Activated CD4-positive, CD25-positive, alpha-beta regulatory T cell (primary cell): ENCODE measurements at places on chromosomes 11 and 22.

DNA sequence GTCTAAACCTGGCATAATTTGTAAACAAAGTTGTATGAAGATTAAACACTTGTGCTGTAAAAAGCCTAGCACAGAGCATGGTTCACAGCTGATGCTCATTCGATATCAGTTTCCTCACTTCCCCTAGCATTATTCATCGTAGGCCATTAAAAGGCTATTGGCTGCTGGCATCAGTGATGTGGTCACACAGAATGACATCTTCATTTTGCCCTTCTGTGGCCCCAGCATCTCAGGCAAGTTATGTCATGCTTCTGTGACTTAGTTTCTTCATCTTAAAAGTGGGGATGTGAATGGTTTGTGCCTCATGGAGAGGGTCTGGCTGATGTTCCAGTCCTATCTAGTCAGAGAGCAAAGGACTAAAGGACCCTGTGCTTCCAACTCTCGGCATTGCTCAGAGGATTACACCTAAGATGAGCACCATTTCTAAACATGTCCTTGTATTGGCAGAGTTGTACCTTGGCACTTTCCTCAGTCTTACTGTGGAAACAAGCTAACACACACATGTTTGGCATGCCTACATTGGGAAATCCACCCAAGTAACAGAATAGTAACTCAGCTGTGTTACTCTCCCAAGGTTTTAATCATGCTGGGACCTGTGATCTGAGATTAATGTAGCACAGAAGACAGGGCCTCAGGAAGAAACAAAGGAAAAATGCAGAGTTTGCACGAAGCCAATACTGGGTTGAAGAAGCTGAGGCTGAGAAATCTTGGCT, 83.5 kb upstream of the OR9Q1 start:
- no peak for DNase-seq

GRCh38 chr11:116582571-116582970, 190.2 kb downstream of the BUD13 start:
- DNase-seq: no peak

- DNase-seq: no peak
Measured at GRCh38 chr11:66225066-66225465, 43.4 kb upstream of the RAB1B start.

DNA sequence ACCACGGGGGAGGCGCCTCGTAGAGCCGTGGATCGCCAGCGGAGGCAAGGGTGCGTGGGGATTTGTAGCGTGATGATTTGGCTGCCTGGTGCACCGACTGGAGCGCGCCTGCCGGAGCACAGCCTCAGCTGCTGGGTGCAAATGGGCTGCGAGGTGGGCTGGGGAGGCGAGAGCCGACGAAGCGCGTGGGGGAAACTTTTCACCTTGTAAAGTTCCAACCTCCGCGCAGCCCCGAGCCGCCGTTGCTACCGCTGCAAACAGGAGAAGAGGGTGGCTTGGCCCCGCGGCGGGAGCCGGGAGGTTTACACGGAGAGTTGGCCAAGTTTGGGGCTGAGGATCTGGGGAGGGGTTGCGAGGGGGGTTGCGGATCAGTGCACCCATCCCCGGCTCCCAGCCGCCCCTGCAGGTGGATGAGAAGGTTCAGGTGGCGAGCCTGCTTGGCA, 528 bp downstream of the FAT3 start:
- no peak for DNase-seq

GRCh38 chr11:1707751-1708150, 10.8 kb downstream of the KRTAP5-6 start:
- no peak for DNase-seq

- no peak for DNase-seq
Measured at GRCh38 chr22:36577019-36577418, 48.1 kb upstream of the EIF3D start.

DNA sequence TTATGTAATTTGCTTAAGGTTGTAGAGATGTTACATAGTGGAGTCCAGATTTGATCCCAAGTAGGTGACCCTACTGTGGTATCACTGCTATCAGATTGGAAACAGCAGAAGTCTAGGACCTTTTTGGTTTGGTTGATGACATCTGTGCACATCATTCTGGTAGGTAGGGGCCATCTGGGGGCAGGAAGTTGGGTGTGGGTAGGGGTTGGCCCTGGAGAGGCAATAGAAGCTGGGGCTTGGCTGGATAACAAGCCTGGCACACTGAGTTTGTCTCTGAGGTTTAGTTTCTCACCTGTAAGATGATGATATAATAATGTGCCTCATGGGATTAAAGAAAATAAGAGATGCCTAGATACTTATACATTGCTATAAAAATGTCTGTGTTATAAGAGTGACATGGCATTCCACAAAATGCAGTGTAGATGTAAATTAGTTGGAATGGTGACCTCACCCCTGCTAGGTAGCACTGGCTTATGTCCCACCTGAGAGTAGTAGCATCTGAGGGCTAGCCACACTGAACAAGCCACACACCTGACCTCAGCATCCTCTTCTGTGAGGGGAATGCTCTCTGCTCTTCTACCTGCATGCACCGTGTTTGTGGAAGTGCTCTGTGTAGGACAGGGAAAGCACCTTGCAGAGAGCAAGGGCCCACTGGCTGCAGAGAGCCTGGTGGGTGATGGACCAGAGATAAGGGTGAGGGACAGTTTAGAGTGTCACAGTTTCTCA, 36.9 kb downstream of the PTPRJ start:
- no peak for DNase-seq

- DNase-seq: no peak
Measured at GRCh38 chr11:120577041-120577440, 65.5 kb downstream of the GRIK4 start.

DNA sequence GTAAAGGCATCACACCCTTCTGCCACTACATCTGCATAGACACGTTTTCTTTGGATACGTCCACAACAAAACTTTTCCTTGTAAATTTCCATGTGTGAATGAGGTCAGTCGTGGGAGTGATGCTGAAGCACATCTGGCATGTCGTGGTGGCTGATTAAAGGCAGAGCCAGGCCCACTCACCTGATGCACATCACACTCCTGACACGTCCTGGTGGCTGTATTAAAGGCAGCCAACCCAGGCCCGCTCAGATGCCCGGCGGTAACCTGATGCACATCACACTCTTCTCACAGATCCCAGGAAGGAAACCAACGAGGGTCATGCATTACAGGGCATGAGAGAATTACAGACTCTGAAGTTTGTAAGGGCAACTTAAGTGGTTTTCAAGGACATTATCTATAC, 321.6 kb upstream of the B3GAT1 start:
- DNase-seq: no peak

GRCh38 chr11:43459246-43459645, 100.5 kb downstream of the TTC17 start:
- no peak for DNase-seq

- no peak for DNase-seq
Measured at GRCh38 chr11:69193151-69193550, 37.4 kb downstream of the SMIM38 start.

DNA sequence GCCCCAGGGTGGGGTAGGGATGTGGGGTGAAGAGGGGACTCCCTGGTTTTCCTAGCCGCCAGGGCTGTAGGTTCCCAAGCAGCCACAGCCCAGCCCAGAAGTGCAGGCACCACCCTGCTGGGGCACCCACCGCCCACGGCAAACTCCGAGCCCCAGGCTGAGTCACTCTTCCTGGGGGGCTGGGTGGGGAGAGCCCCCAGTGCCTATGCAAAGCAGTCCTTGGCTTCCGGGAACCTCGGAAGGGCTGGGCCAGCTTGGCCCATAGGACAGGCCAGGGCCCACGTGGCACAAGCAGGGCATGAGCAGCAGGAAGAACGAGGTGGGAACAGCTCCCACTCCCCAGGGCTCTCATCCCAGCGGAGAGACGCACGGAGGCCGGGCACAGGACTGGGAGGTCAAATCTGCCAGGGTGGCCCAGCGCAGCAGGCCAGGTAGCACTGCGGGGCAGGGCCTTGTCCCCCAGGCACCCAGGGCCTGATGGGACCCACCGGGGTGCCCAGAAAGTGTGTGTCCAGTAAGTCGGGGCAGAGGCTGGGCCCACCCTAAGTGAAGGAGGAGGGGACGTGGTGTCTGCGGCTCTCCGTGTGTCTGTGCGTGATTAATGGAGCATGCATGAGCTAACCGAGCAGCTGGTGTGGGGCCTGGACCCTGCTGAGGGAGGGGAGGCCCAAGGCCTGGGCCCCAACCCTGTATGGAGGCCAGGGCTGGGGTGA, 4.6 kb upstream of the IL17REL start:
- no peak for DNase-seq

GRCh38 chr11:61647529-61647928, 32.7 kb upstream of the DAGLA start:
- no peak for DNase-seq

GRCh38 chr11:41578421-41579051, 119.1 kb upstream of the LRRC4C start:
- no peak for DNase-seq

- DNase-seq: no peak
Measured at GRCh38 chr11:64998141-64998540, 1.4 kb upstream of the BATF2 start.

- DNase-seq: no peak
Measured at GRCh38 chr11:113831314-113831713, 44.1 kb downstream of the USP28 start.

DNA sequence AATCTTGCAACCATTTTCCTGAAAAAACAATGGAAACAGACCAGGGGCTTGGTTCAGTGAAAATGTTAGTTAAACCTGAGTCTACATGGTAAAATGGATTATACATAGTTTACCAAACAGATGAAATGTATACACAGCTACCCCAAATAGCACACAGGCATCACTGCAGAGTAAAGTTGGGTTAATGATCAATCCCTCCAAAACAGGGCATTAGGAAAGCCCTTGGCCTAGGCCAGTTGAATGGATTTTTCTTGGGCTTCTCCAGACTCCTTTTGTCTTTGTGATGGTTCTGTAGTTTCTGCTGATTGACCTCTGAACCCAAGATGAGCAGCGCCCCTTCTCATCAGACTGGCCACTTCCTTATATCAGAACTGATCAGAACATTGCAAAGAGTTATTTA, 173.5 kb downstream of the RRAS2 start:
- no peak for DNase-seq

DNA sequence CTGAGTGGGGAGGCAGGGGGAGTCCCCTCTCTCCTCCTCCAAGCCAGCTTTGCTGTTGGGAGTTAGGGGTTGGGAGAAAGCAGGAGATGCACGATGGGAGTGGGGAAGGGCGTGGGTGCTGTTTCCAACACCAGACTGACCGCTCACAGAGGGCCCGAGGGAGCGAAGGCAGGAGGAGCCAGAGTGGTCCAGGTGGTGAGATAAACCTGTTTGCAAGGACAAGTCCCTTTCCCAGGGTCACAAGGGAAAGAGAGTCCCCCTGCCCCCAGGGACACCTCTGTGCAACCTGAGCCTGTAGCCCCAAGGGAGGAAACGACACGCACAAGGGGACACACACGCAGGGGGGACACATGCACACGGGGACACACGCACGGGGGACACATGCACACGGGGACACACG, 42.2 kb downstream of the WNT11 start:
- no peak for DNase-seq

DNA sequence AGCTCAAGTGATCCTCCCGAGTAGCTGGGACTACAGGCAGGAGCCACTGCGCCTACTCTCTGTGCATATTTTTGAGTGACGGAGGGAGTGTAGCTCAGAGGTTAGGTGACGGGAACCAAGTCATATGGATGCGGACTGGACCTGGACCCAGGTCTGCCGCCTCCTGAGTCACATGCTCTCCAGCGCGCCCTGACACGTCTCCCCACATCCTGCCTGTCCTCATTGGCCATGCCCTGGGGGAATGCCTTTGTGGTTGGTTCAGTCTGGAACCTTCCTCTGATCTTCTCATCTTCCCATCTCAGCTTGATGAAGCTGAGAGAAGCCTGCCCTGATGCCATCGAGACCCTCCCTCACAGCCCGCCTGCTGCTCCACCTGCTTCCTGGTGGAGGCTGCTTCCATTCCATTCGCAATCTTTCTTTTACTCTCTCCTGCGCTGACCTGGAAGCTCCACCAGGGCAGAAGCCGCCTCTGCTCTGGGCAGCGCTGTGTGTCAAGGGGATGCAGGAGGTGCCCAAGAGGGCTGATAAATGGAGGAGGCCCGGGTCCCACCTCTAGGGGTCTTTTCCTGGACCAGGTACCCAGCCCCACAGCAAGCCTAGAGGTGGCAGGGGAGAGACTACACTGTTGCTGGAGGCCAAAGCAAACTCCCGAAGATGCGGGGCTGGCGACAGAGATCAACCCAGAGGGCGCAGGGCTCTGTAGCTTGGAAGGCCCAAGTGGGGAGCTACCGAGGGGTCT, 13.9 kb upstream of the BAIAP2L2 start:
- no peak for DNase-seq

DNA sequence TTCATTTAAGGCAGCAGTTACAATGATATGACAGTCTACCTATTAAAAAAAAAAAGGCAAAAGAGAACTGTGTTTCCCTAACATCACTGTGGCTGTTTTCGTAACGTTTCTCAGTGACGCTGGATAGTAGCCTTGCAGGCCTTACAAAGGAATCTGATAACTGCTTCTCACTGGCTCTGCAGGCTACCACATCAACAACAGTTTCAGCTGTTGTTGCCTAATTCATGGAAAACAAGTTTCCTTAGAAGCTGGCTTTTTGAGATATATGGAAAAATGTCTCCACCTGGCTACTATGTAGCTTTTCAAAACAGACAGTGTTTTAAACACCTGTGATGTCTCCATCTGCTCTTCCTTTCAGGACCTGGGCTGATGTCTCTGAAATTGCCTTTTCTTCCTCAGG, 3.8 kb downstream of the OR51V1 start:
- no peak for DNase-seq

DNA sequence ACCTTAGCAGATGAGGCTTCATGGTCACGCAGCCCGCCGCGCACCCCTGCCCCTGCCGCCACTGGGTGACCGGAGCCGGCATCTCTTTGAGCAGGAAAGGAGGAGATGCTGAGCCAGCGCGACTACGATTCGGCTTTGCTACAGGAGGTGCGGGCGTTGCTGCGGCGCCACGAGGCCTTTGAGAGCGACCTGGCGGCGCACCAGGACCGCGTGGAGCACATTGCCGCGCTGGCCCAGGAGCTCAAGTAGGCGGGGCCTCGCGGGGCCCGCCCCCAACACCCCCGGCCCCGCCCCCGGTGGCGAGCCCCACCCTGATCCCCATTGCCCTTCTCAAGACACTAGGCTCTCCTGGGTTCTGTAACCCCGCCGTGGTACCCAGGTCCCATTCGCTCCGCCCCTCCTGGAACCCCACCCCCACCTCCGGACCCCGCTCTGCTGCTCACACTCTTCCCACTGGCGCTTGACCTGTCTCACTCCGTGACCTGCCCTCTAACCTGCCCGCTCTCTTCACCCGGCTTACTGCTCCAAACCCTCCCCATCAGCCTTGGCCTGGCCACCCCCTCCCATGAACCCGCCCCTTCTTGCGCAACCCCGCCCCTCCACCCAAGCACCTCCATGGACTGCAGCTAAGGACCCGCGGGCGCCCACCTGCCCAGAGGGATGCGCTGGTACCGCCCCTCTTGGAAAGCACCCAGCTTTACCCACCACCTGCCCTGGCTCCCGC, 9.1 kb downstream of the CTSF start:
- DNase-seq: no peak

- DNase-seq: no peak
Measured at GRCh38 chr11:10375280-10375971, 70.6 kb downstream of the ADM start.

GRCh38 chr11:104332110-104332509, 168.2 kb upstream of the PDGFD start:
- no peak for DNase-seq

GRCh38 chr11:113159988-113160807, 154.2 kb upstream of the TTC12 start:
- DNase-seq: no peak
